Activated naive CD4-positive, alpha-beta T cell treated with anti-CD3 and anti-CD28 coated beads, Interleukin-2, amount 10 ng/mL, durations not matched to agents 7 days and 5 days (primary cell): ENCODE measurements at places on chromosomes 6 and 20.

DNA sequence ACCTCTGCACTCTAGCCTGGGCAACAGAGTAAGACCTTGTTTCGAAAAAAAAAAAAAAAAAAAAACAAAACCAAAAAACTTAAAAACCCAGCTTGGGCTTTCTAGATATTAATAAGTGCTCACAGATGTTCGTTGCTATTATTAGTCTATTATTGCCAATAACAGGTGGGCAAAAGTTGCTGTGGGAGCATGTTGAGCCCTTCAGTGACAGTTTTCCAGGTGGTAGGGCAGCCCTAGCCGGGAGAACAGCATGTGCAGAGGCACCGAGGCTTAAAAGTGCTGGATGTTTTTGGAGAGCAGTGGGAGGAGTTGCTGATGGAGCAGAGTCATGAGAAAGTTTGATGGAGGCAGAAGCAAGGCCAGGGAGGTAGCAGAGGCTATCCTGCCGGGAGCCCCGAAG lies 4.4 kb downstream of the PPP1R16B start:
- DNase-seq: no peak

- no peak for DNase-seq
Observed at GRCh38 chr6:67221226-67221625, 1413.9 kb upstream of the ADGRB3 start.

- DNase-seq: no peak
Observed at GRCh38 chr6:168181316-168181715, 102.3 kb upstream of the FRMD1 start.

DNA sequence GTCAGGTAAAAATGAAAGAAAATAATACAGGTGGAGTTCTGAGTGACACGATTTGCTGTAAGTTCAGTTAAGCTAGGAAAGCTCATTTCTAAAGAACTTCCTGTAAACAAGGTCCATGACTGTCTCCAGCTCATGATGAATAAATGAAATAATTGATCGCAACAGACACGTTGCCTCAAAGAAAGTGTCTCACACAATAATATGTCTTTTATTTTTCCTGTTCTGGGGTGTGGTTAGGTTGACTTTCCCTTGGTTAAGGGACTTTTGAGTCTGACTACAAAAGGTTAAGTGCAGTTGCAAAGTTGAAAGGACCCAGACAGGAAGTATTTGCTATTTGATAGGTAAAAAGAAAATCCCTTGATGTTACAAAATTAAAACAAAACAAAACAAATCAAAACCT lies 304.2 kb upstream of the PRDM1 start:
- DNase-seq: no peak

DNA sequence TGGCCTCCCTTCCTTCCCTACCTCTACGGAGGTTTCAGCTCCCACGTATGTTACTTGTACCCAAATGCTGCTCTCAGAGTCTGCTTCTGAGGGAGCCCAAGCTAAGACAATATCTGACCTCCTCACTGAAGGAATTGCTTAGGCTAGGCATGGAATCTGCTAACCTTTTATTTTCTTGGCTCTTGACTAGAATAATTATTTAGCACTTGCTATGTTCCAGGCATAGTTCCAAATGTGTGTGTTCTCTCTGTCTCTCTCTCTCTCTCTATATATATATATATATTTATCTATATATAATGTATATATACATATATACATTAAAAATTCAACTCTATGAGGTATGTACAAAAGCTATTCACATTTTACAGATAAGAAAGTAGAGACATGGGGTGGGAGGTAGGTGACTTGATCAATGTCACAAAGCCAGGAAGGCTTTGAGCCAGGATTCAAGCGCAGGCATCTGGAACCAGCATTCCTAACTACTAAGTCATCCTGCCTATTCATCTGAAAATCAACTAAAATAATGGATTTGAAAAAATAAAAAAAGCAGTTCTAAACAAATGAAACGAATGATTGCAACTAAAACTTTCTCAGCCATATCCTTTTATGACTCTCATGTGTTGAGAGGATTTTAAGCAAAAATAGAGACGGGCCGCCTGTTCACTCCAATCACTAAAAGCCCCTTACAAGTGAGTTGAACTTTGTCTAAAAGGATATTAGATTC lies 189.7 kb upstream of the JAG1 start:
- DNase-seq: no peak

GRCh38 chr20:53539516-53539915 lies 54.1 kb downstream of the ZNF217 start:
- DNase-seq: no peak

DNA sequence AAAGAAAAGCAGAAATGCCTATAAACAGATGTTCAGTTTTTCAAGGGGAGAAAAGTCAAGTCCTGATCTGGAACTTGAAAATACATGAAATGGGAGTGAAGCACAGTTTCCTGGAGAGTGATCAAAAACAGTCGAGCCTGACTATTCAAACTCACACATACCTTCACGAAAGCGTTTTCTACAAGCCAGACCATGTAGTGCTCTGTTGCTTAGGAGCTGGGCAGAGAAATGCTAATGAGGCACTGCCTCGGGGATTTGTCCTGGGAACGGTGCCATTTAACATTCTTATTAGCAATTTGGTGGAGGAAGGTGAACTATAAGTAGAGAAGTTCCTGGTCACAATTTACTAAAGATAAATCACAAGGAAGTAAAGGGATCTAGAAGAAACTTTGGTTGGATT lies 5.9 kb downstream of the NHSL1 start:
- DNase-seq: no peak

GRCh38 chr6:166620478-166621113 lies 6.5 kb downstream of the RPS6KA2 start:
- no peak for DNase-seq

GRCh38 chr6:168274037-168274952 lies 45.3 kb downstream of the DACT2 start:
- no peak for DNase-seq

GRCh38 chr20:21507400-21508229 lies 6.2 kb downstream of the NKX2-2 start:
- DNase-seq: no peak

- DNase-seq: no peak
Observed at GRCh38 chr20:41380551-41381193, 14.1 kb upstream of the EMILIN3 start.

DNA sequence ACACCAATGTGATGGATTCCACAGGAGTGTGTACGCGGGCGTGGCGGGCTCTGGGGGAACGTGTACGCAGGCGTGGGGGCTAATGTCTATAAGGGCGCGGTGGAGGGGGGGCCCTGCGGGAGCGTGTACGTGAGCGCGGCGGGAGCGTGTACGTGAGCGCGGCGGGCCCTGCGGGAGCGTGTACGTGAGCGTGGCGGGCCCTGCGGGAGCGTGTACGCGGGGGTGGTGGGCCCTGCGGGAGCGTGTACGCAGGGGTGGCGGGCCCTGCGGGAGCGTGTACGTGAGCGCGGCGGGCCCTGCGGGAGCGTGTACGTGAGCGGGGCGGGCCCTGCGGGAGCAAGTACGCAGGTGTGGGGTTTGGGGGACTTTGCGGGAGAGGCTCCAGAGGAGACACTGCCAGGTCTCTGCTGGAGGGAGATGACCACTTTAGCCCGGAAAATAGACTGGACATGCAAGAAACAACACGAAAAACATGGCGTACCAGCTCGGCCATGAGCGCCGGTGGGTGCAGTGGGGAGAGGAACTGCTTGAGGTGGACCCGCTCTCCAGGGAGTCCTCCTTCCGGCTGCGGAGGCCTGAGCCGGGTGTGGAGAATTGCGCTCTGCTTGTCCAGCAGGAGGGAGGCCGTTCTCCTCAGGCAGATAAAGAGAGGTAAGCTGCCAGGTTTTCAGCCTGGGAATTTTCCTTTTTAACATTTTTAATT lies 27.8 kb upstream of the SMOC2 start:
- DNase-seq: no peak

DNA sequence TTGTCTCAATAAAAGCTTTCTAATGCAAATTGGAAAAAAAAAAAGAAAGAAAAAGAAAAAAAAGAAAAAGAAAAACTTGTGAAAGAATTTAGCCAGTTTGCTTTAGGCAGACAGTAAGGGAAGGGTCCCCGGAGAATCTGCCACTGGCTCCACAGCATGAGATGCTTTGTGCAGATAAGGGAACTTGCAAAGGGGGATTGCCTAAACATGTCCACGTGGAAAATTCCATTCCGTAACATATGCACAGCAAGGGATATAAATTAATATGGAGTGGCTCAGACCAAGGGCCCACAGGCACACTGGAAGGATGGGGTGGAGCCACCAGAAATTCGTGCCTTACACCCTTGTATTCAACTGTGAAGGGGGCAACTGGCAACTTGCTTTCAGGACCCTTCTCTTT lies 45.4 kb downstream of the MKKS start:
- no peak for DNase-seq

DNA sequence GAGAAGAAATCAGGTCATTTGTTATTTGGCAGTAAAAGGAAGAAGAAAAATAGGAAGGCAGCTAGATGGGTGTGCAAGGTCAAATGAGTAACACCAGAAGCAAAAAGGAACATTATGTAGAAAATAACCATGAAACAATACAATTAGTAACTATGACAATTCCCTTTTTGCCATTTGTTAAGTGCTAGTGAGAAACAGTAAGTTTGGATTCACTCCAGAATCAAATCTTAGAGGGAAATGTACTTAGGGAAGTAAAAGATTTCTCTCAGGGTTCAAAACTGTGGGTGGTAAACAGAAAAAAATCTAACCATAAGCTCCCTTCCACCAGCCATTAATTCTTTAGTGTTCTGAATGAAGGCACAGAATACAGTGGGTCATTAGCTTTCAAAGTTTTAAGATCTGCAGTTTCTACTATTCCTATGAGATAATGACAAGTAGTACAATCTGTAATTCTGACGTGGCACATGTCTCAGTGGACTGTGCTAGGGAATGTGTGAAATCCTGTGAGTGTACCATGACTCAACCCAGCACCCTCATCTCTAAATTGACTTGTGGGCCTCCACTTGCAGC lies 17.1 kb downstream of the REPS1 start:
- DNase-seq: no peak

DNA sequence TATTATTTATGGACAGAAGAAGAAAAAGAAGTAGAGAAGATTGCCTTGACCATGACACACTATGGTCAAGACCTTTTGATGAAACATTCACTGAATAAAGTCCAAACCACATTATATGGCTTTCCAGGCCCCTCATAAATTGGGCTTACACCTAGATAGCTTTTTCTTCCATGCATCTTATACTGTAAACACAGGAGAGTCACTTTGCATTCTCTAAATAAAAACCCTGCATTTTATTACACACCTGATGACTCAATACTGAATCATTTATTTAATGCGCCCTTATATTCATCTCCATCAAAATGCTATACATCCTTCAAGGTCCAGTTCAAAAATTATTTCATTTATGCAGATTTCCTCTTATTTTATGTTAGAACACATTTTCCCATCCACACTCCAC lies 78.0 kb downstream of the COL21A1 start:
- no peak for DNase-seq
